Natural killer cell treated with Interleukin-12 subunit alpha and Interleukin-12 subunit beta and Interleukin-15 and Interleukin-18, amount 100 ng/mL, for 72 hours (primary cell): ENCODE measurements at places on chromosomes 1 and 21. TPM values are rescaled to one million over a fixed set of nuclear protein-coding genes. Genes with fewer than 3 reads are reported as not detected.

DNA sequence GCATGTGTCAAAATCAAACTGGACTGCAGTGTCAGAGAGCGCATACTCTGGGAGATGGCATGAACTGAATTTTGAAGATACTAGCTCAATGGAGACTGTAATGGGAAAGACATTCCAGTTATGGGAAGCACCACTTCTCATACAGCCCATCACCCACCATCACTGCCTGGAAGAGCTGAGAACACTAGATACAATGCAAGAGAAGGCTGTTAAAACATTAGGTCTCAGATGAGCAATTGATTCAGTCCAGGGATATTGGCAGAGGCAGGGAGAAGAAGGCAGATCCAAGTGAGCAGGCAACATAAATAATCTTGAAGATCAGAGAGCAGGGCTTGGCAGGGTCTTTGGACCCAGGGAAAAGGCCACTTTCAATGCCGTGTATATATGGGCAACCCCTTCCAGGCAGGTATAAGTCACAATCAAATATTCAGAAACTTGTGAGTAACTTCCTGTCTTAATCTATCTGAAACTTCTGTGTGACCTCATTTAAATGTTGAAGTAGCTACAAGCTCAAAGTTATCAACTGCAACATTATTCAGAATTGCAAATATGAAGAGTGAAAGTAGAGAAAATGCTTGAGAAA lies 290.3 kb upstream of the SGIP1 start:
- no peak overlapping the region for H3K4me3 ChIP-seq
- H3K4me1 ChIP-seq = peaks cover 28% of the 10 kb centered on the region
- H3K36me3 ChIP-seq = no peaks in the 10 kb centered on the region
- H3K27me3 ChIP-seq = peaks cover 2% of the 10 kb centered on the region
- no peak for DNase-seq

Gene GUCA2A
- not detected for total RNA-seq

- no peaks in the 10 kb centered on the region for H3K36me3 ChIP-seq
- peak overlapping the region; percentile 82 for H3K27ac ChIP-seq
- no peak overlapping the region for H3K4me3 ChIP-seq
- H3K4me1 ChIP-seq = peaks cover 8% of the 10 kb centered on the region
Observed at GRCh38 chr1:184218458-184219075, 167.0 kb downstream of the TSEN15 start.

GRCh38 chr1:57311006-57311405 lies 112.9 kb downstream of the DAB1 start:
- DNase-seq = no peak
- H3K27ac ChIP-seq = no peak overlapping the region
- no peak overlapping the region for H3K4me3 ChIP-seq
- H3K36me3 ChIP-seq = no peaks in the 10 kb centered on the region
- H3K27me3 ChIP-seq = no peaks in the 10 kb centered on the region

DNA sequence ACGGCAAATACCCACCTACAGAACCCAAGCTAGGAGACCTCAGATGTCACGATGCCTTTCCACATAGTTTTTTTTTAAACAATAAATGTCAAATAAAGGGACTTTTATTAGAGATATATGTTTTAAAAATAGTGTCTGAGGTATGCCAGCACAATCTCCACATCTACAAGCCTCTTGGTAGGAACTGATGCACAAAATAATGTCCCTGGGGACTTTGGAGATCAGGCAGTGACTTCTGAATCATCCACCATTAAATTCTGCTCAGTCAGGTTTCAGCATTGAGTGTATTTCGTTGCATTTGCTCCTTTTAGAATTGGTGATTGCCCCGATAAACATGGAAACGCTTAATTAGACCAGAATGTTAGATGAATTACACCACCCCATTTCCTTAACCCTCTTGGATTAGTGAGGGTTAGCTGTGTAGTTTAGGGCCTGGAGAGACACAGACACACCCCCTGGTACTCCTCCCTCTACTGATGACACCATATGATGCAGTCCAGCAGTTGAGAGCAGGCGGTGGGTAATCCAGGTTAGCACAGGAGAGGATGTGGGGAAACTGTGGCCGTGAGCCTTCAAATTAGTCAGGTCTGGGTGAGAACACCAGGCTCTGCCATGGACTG lies 33.6 kb downstream of the LGR6 start:
- no peak overlapping the region for H3K4me3 ChIP-seq
- peak overlapping the region; percentile 62 for H3K27ac ChIP-seq
- H3K36me3 ChIP-seq = peaks cover 4% of the 10 kb centered on the region
- H3K27me3 ChIP-seq = no peaks in the 10 kb centered on the region
- peaks cover 27% of the 10 kb centered on the region for H3K4me1 ChIP-seq

Gene MYOG
- not detected for total RNA-seq

DNA sequence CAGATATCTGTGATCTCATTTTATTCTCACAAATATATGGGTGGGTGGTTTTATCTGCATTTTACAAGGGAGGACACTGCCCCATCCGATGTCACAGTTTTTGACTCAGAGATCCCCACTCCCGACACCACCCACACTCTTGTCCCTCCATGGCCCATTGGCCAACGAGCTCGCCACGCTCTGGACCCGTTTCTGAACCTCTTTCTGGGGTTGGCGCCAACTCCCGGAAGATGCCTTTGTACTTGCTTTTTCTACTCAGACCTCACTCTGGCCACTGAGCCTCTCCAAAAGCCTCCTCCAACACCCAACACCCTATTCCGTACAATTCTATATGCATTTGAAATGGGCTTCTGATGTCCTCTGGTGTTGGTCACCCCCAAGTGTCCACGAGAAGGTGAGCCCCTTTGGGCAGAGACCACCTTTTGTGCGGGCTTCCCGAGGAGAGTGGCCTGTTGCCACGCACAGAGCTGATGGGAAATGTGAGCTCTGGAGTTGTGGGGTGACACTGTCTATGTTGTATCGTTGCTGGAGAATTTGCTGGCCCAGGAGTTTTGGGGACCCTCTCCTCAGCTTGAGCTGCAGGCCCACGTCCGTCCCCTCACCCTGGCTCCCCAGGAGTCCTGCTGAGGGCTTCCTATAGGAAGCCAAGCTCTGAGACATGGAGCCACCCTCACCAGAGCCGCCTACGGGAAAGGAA lies 366.9 kb upstream of the VAMP3 start:
- H3K4me1 ChIP-seq = no peaks in the 10 kb centered on the region
- H3K4me3 ChIP-seq = no peak overlapping the region
- peaks cover 22% of the 10 kb centered on the region for H3K27me3 ChIP-seq

Gene FAM151A
- total RNA-seq = not detected

DNA sequence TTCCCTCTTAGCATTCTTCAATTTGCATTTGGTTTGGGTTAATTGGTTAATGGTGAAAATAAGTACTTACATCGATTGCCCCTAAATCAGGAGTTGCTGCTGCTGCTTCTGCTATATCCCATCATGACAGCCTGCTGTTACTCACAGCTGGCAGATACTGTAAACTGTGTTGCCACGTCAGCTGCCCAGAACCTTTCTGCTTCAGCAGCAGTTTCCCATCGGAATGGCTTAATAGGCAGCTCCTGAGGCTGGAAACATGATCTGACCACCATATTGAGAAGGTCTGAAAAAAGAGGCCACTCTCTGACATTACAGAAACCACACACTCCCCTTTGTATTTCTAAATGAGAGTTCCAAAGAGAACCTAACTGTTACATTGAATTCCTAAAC lies 14.3 kb upstream of the SEC16B start:
- no peaks in the 10 kb centered on the region for H3K4me1 ChIP-seq
- H3K4me3 ChIP-seq = no peak overlapping the region
- no peaks in the 10 kb centered on the region for H3K27me3 ChIP-seq
- H3K27ac ChIP-seq = no peak overlapping the region

Gene ATPAF1
- 40.9 TPM for total RNA-seq

DNA sequence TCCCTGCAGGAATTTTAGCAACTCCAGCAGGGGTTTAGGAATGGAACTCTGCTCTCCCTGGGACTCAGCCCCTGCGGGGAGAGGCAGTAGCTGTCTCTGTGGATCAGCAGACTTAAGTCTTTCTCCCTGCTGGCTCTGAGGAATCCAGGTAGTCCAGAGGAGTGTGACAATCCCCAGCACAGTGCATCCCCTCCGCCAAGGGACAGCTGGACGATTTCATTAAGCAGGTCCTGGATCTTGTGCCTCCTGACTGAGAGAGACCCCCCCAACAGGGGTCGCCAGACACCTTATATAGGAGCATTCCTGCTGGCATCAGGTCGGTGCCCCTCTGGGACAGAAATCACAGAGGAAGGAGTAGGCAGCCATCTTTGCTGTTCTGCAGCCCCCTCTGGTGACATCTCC lies 30.6 kb downstream of the AKT3 start:
- H3K4me1 ChIP-seq = peaks cover 28% of the 10 kb centered on the region
- H3K27me3 ChIP-seq = no peaks in the 10 kb centered on the region
- H3K27ac ChIP-seq = no peak overlapping the region
- no peak for DNase-seq

DNA sequence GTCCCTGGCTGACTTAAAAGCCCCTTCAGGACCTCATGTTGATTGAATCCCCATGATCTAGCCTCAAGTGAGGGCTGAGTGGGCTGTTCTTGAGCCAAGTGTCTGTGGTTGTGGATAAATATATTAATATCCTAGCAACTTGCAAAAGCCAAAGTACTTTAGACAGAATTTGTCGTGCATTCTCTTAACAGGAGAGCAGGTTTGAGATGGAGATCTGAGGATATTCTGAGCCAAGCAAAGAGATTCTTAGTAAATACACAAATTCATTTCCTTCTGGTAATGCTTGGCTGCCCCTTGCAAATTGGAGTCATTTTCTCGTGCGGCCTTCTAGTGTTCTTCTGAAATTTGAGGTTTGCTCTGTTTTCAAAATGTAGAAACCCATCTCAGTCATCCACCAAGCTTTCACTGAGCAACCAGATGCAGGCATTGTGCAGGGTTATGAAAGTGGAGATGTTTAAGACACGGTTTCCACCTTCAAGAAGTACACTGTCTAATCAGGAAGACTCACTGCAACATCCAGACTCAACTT lies 242.1 kb upstream of the JUN start:
- H3K4me3 ChIP-seq = no peak overlapping the region
- peaks cover 8% of the 10 kb centered on the region for H3K4me1 ChIP-seq
- H3K27me3 ChIP-seq = peaks cover 4% of the 10 kb centered on the region
- H3K27ac ChIP-seq = peak overlapping the region; percentile 9

DNA sequence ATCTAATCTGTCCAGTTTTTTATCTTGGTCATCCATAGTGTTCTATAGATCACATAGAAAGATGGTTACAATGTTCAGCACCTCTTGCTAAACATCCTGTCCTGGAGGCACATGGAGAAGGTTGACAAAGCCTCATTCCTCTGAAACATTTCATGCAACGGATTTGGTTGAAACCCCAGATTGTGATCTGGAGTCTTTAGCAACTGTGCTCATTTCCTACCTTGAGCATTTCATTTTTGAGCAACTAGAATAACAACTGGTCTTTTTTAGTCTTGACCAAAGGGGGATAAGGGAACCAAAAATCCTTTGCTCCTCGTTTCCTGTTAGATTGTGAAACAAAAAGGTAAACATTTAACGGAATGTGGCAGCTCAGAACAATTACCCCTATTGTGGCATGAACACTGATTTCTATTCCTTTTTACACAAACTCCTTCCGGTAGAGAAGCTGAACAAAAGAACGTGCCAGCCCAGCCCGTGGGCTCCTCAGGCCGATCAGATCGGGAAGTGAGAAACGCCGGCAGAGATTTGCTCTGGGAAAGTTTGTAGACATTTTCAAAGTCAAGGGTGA lies 94.7 kb upstream of the ERRFI1 start:
- no peaks in the 10 kb centered on the region for H3K36me3 ChIP-seq
- H3K4me3 ChIP-seq = no peak overlapping the region
- no peak overlapping the region for H3K27ac ChIP-seq

DNA sequence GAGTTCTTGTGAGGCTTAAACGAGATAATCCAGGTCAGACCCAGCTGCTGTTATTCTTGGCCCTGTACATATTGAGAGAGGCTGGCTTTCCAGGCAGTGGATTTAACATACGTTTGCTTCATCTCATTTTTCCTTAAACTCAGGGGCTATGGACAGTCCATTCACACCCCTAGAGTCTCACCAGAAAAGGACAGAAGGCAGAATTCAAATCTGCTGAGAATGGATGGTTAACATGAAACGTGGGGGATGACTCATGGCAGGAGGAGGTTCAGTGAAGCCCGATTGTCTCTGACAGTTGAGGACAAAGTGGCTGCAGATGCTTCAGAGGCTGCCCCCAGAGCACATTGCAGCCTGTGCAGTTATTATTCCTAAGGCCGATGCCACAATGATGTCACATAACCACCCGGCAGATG lies 39.5 kb downstream of the TGFB2 start:
- H3K27ac ChIP-seq = no peak overlapping the region
- no peak overlapping the region for H3K4me3 ChIP-seq
- DNase-seq = no peak
- H3K36me3 ChIP-seq = no peaks in the 10 kb centered on the region
- H3K27me3 ChIP-seq = peaks cover 23% of the 10 kb centered on the region

DNA sequence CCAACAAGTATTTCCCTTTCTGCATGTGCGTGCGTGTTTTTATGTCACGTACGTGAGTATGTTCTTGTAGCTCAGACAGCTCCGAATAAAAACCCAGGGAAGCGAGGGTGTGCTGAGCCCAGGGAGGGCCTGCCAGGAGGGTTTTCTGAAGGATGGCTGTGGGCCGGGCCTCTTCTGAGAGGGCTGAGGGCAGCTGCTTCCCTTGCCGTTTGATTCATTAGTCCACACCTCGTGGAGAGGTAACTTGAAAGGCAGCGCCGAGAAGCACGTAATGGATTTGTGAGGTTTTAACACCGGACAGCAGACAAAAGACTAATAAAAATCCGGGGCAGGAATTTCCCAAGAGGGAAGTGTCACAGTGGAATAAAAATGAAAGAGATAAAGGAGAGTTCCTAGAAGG lies 29.5 kb downstream of the CD247 start:
- H3K27me3 ChIP-seq = no peaks in the 10 kb centered on the region
- peak overlapping the region; percentile 98 for H3K27ac ChIP-seq
- H3K36me3 ChIP-seq = peaks cover 4% of the 10 kb centered on the region
- H3K4me3 ChIP-seq = peak overlapping the region; percentile 93
